Right atrium auricular region (tissue), 2 donors: ENCODE measurements at places on chromosomes 4 and X.

GRCh38 chr4:119238068-119238722, 25.7 kb downstream of the USP53 start:
- DNase-seq: no peak

DNA sequence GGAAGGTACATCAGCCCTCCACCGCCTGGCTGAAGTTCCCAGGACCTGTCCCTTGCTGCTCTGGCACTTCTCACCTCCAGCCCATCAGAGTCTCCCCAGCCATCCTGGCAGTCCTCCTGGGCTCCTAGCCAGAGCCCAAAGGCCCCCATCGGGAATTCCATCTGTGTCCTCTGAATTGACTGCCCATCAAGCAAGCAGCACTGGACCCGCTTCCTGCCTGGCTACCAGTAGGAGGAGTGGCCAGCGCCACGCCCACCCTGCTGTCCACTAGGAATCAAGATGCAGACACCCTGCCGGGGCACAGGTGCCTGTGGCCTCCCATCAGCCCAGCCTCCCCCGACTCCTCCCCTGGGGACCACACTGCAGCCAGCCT, 47.2 kb downstream of the C4orf50 start:
- no peak for DNase-seq

GRCh38 chr4:1566838-1567518, 117.1 kb downstream of the FAM53A start:
- no peak for DNase-seq

GRCh38 chr4:13524504-13525243, 19.6 kb downstream of the NKX3-2 start:
- DNase-seq: no peak

DNA sequence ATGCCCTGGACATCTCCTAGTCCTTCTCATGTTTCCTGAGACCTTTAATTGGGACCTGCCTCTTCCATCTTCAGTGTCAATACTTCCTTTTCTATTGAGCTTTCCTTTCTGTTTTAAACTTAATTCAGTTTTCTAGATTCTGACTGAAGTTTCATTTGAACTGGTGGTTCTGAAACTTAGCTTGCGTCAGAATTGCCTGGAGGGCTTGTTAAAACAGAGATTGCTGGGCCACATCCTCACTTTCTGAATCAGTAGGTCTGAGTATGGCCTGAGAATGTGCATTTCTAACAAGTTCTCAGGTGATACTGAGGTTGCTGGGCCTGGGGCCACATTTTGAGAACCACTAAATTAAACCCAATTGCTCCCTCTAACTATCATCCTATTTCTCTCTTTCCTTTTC, 152.1 kb upstream of the DGKK start:
- no peak for DNase-seq

DNA sequence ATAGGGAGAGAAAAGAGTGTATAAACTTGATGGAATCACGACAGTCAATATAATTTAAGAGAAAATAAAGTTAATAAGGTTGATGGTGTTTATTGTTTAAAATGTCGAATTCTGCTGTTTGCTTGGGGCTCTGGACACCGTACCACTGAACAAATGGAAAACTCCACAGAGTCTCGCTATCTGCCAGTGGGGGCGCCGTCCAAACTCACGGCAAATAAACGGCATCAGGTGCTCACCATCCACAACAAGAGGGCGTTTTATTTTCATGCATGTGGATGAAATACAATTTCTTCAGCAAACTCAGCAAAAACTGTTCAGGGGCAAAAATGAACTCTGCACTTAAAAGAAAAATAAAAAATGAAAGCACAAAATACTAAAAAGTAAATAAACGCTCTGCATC, 46.6 kb upstream of the FAM47C start:
- no peak for DNase-seq

DNA sequence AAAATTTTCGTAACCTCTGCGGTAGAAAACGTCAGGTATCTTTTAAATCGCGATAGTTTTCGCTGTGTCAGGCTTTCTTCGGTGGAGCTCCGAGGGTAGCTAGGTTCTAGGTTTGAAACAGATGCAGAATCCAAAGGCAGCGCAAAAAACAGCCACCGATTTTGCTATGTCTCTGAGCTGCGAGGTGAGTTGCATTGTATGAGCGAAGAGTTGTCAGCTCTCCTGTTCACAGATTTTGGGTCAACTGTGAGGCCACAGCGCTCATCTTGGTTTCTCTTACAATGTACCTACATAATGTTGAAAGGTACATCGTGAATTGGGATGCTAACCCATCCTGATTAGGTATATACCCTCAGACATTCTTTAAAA, 486 bp downstream of the CLCN3 start:
- no peak for DNase-seq

DNA sequence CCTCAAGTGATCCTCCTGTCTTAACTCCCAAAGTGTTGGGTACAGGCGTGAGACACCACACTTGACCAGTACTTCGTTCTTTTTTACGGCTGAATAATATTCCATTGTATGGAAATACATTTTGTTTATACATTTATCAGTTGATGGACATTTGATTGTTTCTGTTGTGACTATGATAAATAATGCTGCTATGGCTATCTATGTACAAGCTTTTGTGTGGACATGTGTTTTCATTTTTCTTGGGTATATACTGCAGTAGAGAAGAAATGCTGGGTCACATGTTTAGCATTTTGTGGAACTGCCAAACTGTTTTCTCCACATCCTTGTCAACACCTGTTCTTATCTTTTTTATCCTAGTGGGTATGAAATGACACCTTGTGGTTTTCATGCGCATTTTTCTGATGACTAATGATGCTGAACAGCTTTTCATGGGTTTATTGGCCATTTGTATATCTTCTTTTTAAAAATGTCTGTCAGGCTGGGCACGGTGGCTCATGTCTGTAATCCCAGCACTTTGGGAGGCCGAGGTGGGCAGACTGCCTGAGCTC, 37.3 kb downstream of the SAT1 start:
- DNase-seq: no peak

- no peak for DNase-seq
These were observed 25.1 kb upstream of the PLS3 start for GRCh38 chrX:115535844-115536243.
